ENCODE measurements at places on chromosomes 6 and 20.

DNA sequence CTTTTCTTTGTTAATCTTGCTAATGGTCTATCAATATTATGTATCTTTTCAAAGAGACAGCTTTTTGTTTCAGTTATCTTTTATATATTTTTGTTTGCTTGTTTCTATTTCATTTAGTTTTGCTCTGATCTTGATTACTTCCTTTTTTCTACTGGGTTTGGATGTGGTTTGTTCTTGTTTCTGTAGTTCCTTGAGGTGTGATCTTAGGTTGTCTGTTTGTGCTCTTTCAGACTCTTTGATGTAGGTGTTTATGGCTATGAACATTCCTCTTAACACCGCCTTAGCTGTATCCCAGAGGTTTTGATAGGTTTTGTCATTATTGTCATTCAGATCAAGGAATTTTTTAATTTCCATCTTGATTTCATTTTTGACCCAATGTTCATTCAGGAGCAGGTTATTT lies 26.8 kb upstream of the TNFAIP3 start:
- DNase-seq, result no peak

- no peak for DNase-seq
Observed at GRCh38 chr6:106849120-106849519, 125.4 kb downstream of the CD24 start.

DNA sequence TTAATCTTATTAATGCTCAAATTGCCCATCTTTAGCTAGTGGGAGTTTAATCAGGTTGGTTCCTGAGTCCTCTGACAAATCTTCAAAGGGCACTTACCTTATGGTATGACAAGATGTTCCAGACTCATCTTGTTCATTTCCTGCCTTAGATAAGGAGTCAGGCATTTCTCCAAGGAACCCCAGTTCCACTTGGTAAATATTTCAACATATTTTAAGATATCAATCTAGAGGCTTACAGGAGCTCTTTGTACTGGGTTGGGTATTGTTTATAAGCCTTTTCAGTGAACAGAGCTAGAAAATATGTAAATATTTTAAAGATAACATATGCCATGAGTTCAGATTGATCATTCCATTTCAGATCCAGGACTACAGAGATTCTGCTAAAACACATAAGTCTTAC lies 159.8 kb downstream of the RCAN2 start:
- DNase-seq, result no peak

DNA sequence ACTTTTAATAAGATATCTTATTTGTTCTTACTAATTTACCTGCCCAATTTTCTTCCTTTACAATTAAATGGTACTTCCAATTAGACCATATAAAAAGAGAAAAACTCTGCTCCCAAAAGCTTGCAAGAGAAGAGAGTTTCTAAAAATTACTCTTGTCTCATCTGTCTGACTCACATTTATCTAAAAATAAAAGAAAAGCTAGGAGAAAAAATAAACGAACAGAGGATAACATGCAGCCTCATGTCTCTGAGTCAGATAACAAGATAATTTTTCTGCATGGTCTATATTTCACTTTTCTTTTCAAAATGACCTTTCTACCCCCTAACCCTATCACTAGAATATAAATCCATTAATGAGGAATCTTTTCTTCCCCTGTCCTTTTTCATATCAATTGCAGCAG lies 127.2 kb upstream of the TCF21 start:
- no peak for DNase-seq

- no peak for DNase-seq
Observed at GRCh38 chr6:22906091-22906549, 336.8 kb downstream of the HDGFL1 start.

DNA sequence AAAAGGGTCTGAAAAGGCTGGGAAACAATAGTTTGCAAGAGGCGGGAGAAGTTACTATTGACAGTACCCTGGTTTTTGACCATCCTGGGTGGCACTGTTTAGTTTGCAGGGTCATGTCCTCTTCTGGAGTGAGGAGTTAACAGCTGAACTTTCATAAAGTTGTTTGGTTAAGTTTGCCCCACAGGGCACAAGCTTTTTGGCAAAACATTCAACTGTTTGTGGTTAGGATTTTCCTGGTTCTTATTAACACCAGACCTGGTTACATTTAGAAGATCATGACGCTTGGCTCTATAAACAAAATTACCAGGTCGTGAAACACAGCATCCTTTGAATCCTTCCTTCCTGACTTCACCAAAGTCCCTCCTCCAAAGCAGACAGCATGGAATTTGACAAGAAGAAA lies 106.1 kb downstream of the RIN2 start:
- no peak for DNase-seq

GRCh38 chr6:28634761-28635546 lies 109.3 kb downstream of the GPX5 start:
- no peak for DNase-seq

- no peak for DNase-seq
Observed at GRCh38 chr20:17624551-17625245, 54.8 kb downstream of the DSTN start.

- no peak for DNase-seq
Observed at GRCh38 chr20:53116733-53117132, 144.6 kb downstream of the TSHZ2 start.

GRCh38 chr20:34874094-34874654 lies 1.5 kb upstream of the GGT7 start:
- DNase-seq, result peak; percentile 55

DNA sequence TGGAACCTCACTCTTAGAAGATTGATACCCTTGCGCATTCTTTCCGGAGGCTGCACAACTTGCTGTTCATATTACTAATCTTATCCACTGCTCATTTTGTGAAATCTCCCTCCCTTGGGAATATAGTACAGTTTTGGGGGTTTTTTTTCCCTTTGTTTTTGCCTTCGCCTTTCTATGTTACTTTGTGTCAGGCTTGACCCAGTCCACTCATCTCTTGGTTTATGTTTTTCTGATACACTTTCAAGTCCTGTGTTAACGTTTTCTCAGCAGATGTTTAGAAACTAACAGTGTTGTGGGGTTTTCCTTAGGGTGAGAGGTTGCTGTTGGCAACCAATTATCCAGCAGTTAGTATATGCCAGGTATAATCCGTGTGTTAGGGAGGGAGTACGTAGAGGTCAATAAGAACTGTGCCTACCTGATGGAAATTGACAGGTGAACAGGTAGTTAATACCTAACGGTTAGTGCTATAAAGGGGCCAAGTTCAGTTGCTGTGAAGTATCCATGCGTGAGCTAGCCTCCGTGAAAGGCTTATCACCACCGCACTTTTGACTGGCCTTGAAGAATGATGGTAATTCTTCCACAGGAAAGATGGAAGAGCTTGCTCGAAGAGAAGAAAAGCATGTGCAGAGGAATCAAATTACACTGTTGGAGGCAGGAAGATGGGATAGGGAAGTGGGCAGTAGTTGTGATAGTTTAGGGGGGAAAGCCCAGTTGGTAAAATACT lies 1.4 kb downstream of the NFYA start:
- no peak for DNase-seq

DNA sequence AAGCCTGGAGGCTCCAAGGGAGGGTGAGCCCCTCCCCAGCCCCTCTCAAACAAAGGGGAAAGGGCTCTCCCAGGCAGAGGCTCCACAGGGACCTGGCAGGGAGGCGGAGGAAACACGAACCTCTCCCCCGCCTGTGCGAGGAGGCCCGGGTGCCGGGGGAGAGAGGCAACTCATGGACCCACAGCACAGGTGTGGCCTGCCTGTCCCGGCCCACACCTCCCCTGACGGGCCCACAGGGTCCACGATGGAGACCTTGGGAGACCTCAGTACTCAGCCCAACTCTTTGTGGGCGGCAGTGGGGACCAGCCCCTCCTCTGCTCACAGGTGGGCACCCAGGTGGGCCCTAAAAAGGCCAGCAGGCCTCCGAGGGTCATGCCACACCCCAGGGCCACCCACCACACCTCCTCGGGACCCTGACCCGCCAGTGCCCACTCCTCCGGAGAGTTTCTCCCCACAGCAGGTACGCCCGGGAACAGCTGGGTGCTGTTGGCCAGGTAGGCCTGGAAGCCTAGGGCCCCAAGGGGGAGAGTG lies 12.2 kb downstream of the LAMA5 start:
- no peak for DNase-seq

- no peak for DNase-seq
Observed at GRCh38 chr6:6569096-6569810, 19.3 kb upstream of the LY86 start.

DNA sequence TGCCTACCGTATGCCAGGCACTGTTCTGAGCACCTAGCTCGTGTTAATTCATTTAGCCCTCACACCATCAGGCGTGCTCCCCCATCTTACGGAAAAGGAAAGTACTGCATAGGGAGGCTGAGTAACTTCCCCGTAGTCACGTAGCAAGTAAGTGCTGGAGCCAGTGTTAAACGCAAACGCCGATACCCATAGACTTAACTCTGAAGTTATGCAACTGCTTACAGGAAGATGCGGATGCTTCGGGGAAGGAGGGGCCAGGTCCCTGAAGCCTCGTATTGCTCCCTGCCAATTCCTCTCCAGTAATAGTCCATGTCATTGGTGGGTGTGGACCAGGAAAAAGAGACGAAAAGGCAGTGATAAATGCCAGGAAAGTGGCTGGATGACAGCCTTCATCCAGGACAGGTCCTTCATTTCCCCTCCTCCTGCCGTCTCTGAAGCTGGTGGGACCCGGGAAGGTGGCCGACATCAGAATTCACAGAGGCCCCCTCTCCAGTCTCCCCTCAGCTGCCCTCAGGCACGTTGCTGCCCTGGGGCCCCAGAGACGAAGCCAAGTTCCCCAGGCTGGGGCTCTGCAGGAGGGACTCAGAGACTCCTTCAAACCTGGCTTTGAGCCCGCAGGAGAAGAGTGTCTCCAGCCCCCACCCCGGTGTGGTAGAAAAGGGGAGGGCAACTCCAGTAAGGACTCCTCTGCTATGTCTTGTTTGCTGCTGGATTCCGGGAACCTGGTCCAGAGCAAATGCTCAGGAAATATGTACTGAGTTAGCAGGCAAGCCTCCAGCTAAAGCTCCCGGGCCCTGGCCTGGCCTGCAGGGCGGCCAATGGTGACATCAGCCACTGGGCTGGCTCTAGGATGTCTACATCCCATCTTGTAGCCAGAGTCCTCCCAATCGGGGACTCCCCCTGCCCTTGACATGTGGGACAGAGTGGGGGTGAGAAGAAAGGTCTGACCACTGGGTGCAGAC lies 37.8 kb downstream of the RAB44 start:
- DNase-seq, result no peak

GRCh38 chr6:125562156-125562555 lies 187.3 kb upstream of the HEY2 start:
- no peak for DNase-seq

DNA sequence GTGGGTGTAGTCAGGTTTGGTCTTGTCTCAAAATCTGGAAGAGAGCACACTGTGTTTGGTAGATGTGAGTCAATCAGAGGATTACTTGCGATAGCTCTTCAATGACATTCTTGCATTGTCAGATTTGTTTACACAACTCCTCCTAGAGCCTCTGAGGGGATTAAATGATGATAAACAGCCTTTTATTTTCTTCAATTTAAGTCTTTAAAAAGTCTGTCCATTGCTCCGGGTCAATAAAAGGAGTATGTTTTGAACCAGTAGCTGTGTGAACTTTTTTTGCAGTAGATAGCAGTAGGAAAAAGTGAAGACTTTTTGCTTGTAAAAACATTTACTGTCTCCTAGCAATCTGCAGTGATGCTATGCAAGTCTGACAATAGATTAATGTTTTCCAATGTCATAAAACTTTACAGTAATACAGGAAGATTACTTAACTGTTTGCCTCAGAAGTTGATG lies 49.9 kb downstream of the GJA1 start:
- DNase-seq, result no peak

- no peak for DNase-seq
Observed at GRCh38 chr20:8215361-8215781, 83.3 kb downstream of the PLCB1 start.

GRCh38 chr6:13695252-13695651 lies 16.4 kb downstream of the RANBP9 start:
- DNase-seq, result no peak

DNA sequence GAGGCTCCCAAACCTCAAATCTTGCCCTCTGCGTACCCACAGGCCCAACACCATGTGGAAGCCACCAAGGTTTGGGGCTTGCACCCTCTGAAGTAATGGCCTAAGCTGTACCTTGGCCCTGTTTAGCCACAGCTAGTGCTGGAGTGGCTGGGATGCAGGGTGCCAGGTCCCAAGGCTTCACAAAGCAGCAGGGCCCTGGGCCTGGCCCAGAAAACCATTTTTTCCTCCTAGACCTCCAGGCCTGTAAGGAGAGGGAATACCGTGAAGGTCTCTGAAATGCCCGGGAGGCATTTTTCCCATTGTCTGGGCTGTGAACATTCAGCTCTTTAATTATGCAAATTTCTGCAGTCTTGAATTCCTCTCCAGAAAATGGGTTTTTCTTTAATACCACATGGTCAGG lies 223.7 kb upstream of the CCN2 start:
- DNase-seq, result no peak

- DNase-seq, result no peak
Observed at GRCh38 chr20:56851552-56851951, 222.4 kb downstream of the TFAP2C start.

DNA sequence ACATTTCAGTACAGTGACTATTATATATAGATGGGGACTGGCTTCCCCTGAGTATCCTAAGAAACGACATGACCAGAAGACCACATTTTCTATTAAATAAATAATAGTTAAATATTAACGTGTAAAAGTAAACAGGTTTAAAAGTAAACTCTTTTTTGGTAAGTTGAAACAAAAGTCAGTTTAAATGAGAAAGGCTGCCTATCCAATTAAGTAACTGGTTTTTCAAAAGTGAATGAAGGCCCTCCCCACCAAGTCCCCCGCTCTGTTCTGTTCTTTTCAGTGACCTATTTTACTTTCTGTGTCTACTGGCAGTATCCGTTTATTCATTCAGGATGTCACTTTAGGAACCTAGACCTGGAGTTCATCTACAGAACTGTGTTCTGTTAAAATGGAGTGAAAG lies 32.0 kb downstream of the QKI start:
- no peak for DNase-seq

GRCh38 chr6:36826520-36827227 lies 12.6 kb downstream of the CPNE5 start:
- no peak for DNase-seq

DNA sequence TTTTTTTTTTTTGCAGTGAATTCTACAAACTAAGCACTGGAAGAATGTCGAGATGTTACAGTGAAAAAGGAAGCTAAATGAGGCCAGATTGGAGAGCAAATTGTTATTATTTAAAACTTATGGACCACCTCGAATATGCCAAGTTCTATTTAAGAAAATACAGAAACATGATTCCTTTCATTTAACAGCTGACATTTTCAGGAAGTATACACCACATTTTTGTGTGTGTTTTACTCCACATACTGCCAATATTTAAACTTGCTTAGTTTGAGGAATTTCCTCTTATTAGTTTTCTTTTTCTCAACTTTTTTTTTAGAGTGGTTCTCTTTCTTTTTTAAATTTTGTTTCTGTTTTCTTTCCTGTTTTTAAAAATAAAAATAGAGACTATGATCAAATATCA lies 37.0 kb upstream of the GCLC start:
- no peak for DNase-seq

- DNase-seq, result no peak
Observed at GRCh38 chr6:151056230-151056907, 183.4 kb upstream of the AKAP12 start.

DNA sequence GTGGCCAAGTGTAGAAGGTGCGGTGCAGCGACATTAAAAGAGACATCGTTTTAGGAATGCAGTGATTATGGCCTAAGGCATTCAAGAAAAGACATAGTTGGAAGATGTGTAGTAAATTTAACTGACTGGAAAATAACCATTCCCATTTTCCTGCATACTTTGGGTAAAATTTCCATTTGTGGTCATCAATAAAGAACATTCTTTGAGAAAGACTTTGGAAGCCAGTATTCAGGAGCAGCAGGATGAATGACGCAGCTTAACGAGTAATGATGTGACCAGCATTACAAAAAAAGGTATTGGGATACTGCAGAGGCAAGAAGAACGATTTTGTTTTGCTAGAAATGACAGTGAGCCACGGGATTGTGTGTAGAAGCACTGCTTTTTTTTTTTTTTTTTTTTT lies 7.0 kb upstream of the RWDD1 start:
- DNase-seq, result no peak
